Cortex of kidney (tissue), 1 donor: ENCODE measurements at places on chromosomes 2 and 18.

DNA sequence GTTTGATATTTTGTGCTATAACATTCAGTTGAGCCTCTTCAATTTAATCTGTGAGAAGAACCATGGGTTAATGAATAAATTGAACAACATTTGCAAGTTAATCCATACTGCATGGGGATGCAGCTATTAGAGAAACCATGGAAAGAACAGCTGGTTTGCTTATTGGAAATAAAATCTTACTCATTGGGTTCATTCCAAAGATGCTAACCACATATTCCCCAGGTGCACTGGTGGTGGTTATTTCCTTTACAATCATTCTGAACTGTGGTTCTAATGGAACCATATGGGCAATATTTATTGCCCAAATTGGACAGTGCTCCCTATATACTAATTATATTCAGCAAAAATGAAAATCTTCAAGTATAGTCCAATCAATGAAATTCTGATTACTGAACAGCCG lies 1200.4 kb upstream of the CDH2 start:
- DNase-seq, result no peak

- DNase-seq, result no peak
These were observed 243.4 kb upstream of the ID2 start for GRCh38 chr2:8438476-8438875.

DNA sequence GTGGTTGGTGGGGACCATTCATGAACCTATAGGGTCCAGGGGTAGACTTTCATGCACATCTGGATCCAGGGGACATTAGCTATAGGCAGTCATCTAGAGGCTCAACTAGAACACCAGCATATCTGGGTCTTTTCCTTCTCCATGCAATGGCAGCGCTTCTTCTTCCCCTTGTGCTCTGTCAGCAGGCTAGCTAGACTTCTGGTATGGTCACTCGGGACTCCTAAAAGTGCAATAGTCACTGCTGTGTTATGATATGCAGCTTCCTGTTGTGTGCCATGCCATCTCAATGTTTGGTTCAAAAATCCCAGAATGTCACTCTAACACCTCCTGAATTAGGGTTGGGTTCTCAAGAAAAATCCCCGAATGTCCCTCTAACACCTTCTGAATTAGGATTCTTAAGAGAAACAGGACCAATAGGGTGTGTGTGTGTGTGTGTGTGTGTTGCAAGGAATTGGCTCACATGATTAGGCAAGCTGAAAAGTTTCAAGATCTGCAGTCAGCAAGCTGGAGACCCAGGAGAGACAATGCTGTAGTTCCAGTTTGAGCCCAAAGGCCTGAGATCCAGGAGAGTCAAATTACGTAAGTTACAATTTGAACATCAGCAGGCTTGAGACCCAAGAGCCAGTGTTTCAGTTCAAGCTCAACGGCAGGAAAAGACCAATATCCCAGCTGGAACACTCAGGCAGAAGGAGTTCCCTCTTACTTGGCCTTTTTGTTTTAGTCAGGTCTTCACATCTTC lies 97.1 kb upstream of the LTBP1 start:
- no peak for DNase-seq

DNA sequence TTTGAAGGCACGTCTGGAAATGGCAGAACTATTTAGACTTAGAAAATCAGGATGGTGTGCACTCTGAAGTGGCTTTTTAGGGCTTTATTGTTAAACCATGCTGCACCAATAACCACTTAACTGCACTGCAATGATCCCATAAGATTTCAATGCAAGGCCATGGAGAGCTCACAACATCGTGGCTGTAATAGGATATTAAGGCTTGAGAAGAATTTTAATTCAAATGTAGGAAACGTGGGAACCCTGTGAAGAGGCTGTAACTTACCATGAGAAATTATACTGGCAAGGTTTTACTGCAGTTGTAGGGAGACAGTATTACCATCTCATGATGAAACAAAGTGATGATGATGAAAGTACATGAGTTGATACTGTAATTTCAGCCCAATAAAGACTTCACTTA lies 242.5 kb downstream of the AFF3 start:
- no peak for DNase-seq

GRCh38 chr18:46475390-46475752 lies 181.6 kb downstream of the LOXHD1 start:
- DNase-seq, result no peak

GRCh38 chr2:6748406-6749067 lies 117.2 kb downstream of the CMPK2 start:
- no peak for DNase-seq

- DNase-seq, result no peak
These were observed 78.0 kb upstream of the TANC1 start for GRCh38 chr2:158890296-158890905.
